ENCODE measurements at places on chromosomes 4 and X.

DNA sequence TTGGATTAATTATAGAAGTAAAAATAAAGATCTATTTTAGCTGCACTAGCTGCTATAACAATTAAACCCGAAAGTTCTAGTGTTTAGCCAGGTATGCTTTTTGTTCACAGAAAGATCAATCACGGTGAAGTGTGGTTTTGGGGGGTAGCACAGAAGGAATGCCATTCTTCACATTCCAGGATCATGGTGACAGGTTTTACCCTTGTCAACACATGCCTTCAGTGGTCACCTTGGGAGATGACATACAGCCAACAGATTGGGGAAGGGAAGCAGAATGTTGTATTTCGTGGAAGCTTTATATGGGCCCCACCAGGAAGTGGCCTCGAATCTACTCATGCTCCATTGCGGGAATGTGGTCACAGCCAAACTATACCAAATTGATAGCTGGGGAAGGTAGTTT, 753.6 kb downstream of the RAPGEF2 start:
- DNase-seq = no peak

DNA sequence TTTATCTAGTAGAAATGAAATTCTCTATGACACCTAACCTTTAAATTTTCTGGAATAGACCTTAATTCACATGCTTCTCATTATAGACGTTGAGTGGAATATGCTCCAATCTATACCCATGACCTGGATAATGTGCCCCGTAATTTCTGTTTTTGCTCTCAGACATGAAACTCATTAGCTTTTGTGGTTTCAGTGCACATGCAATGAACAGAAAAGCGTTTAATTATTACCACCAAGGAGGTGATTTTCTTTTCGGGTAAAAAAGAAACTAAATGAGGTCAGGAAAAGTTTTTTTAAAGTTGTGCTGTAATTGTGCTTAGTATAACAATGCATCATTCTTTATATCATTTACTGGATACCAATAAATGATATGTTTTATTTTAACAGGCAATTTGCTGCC, 1703.9 kb upstream of the TENM3 start:
- DNase-seq = peak; percentile 77

- no peak for DNase-seq
Measured at GRCh38 chr4:92421920-92422319, 118.2 kb downstream of the GRID2 start.

DNA sequence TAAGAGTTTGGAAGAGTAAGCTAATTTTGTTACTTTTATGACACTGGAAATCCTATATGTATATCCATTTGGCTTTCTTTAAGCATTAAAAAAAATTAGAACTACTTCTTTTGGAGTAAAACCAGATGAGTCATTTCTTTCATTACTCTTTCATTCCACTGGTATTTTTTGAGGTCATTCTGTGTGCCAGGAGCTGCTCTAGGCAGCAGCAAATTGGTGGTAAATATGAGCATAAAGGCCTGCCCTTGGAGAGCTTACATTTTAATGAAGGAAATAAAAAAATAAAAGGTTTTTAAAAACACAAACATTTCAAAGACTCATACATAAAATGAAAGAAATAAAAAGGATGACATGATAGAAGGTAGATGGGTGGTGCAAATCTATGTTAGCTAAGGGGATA, 37.4 kb downstream of the MID1 start:
- DNase-seq = no peak

DNA sequence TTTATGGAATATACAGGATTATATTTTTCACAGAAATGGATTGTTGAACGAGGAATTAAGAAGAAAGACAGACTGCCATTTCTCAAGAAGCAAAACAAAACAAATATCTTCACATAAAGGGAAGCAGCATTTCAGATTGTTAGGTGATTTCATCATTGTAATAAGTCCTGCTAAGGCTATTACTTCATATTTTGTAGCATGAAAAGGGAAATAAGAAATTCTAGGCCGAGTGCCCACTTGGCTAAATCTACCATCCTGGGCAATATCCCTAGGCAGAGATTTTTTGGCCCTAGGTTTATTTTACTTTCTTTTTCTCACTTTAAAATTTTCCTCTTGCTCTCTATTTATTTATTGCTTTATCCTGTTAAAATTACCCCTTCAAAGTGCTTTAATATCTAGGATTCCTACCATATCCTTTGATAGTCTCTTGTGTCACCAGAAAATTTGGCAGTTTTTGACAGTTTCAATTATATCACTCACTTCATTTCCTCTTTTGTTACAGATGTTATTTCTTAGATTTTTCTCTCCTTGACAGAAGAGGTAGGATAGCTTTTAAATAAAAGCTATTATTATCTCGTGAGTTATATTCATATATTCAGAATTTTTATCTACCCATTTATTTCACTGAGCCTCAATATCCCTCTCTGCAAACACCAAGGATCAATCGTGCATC, 142.3 kb downstream of the PDGFC start:
- DNase-seq = no peak

DNA sequence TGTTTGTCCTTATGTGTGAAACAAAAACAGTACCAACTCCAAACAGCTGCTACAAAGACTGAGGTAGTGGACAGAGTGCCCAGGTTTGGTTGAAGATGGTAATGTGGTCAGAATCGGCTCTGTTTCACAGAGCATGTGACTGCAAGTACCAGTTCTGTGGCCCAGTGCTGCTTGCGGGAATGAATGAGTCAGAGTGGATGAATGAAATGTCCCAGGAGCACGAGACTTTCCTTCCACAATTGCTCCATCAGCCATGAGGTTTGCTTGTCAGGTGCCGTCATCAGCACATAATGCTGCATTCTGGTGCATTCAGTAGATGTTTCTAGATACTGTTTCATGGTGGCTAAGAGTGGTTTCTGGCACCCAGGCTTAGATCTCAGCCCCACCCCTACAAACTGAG, 84.2 kb downstream of the GPR143 start:
- no peak for DNase-seq

GRCh38 chr4:109764789-109765402, 35.0 kb upstream of the PLA2G12A start:
- no peak for DNase-seq

- no peak for DNase-seq
Measured at GRCh38 chr4:92506933-92507332, 203.2 kb downstream of the GRID2 start.

GRCh38 chr4:157170321-157170720, 50.2 kb upstream of the GRIA2 start:
- DNase-seq = no peak

- DNase-seq = no peak
Measured at GRCh38 chr4:151703401-151703800, 57.4 kb downstream of the GATB start.

GRCh38 chr4:40550948-40551462, 78.7 kb downstream of the RBM47 start:
- DNase-seq = peak; percentile 89

Measured in MM.1S (cell line).